ENCODE measurements at places on chromosomes 4 and X.

DNA sequence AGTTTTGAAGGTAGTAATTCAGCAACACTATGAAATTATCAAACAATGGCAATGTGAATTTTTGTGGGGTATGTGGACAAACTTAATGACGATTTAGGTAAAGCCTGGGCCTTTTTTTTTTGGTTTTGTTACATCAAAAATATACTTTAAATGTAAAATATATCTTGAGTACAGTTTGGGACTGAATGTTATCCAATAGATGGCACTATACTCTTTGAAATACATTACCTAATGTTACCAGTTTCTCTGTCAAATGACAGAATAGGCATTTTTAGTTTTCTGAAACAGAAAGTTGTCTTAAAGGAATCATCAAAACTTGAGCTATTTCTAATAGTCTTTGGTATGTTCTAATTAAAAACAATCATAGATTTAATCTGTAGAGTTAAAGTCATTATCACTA is 1651.9 kb downstream of the C4orf33 start:
- DNase-seq: no peak

- DNase-seq: no peak
Measured at GRCh38 chr4:52376132-52376704, 282.9 kb downstream of the USP46 start.

- DNase-seq: no peak
Measured at GRCh38 chr4:74534121-74534520, 89.2 kb downstream of the AREG start.

DNA sequence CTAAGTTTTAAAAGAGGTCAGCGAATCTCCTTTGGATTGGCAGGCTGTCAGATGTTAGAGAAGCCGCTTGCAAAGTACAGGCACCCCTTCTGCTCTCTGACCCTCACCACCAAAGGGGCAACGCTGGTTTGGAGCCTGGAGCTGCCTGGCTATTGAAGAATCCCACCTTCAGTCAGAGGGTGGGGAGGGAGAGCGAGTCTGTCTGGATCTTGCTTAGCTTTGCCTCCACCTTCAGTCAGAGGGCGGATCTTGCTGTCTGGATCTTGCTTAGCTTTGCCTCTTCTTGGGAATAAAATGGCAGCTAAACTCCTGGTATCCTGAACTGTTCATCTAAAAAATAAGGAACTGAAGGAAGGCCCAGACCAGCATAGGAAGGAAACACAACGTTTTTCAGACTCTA is 7.3 kb downstream of the CCDC110 start:
- no peak for DNase-seq

DNA sequence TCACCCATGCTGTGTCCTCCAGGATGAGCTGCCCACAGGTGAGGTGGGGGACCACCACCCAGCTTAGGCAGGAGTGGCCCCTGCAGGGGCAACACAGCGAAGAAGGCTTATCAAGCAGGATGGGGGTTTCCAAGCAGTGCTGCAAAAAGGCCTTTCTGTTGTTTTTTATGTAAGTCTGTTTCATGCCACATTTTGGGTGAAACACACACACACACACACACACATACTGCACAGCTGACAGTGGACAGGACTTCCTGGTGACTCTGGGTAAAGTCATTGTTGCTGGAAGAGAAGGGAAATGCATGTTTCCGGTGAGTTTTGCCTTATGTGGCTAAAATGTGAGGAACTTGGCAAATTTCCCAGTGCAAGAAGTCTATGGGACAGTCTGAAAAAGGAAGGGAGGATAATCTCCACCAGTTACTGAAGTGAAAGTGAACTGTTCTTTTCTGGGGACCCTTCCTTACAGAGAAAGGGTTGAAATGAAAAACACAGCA is 119.2 kb downstream of the IRF2 start:
- DNase-seq: no peak

- DNase-seq: no peak
Measured at GRCh38 chr4:101122019-101122418, 225.3 kb downstream of the PPP3CA start.

GRCh38 chr4:54585321-54586000 is 72.3 kb upstream of the KIT start:
- no peak for DNase-seq

DNA sequence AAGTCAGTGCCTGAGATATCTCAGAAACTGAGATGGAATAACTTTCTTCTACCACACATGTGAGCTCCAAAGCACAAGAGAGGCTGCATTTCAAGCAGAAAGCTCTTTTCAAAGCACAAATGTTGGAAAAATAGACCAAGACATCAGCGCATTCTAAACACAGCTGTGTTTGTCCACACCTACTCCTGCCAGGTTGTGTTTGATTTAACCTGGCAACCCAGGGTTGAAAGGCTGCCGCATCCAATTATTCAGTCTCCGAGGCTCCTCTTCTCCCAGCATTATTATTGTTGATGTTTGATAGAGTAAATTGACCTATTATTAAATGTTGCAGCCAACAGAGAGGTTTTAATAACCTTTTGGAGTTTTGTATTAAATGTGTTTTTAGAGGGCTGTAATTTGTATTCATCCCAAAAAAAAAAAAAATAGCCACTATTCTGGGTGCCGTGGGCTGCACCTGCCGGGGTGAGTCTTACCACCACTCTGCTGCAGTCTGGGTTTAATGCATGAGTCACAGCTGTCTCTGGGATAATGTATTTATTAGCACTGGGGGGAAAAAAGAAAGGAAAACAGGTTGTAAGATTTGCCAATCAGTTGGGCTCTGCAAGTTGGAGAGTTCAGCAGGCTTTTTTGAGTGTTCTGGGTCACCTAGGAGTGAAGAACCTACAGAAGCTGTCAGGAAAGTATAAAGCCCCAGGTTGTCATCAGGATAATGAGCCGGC is 105.2 kb upstream of the NOCT start:
- no peak for DNase-seq

- DNase-seq: no peak
Measured at GRCh38 chrX:2332252-2332651, 168.5 kb downstream of the DHRSX start.

DNA sequence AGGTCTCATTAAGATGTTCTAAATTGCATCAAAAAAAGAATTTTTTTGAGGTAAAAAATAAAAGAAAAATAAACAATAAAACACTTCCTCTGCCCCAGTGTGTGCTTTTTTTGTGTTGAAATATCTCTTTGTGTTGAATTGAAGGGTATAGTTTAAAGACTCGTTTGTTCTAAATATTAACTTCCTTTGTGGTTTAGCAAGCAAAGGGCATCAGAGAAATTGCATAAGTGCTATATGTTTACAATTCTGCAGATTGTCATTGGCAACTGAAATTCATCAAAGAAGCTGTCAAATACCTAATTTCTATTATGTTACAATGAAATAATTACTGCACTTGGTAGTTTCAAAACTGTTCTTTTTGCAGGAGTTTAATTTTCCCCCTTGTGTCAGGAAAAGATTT is 260.5 kb downstream of the DKK2 start:
- DNase-seq: no peak

DNA sequence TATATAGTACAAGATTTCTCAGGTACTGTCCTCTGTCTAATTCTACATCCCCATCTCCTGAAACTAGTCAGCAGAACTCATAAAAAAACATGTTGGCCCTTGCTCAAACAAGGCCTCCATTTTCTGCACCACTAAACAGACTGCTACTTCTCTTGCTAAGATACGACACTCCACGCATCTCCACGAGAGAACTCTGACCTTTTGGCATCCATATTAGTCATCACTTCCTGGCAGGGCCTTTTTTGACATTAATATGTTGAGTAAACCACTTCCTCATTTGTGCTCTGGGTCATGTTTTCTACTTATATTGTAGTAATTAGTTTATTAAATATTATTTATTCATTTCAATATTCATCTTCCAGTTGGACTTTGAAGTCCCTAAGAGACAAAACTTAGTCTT is 65.6 kb downstream of the DCAF8L1 start:
- DNase-seq: no peak

- no peak for DNase-seq
Measured at GRCh38 chr4:48493452-48494100, 3.5 kb downstream of the ZAR1 start.

GRCh38 chr4:143288171-143288570 is 48.5 kb upstream of the GAB1 start:
- DNase-seq: no peak

- DNase-seq: no peak
Measured at GRCh38 chr4:96993560-96993959, 1149.7 kb downstream of the STPG2 start.

DNA sequence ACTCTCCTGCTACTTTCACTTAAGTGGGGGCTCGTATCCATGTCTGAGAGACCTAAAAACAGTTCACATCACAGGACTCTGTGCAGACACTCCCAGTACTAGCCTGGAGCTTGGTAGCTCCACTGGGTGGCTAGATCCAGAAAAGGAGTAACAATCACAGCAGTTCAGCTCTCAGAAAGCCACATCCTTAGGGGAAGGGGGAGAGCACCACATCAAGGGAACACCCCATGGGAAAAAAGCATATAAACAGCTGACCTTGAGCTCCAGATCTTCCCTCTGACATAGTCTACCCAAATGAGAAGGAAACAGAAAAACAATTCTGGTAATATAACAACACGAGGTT is 175.8 kb downstream of the FAM13A start:
- DNase-seq: no peak

GRCh38 chrX:36431819-36432218 is 512.3 kb downstream of the CFAP47 start:
- no peak for DNase-seq

DNA sequence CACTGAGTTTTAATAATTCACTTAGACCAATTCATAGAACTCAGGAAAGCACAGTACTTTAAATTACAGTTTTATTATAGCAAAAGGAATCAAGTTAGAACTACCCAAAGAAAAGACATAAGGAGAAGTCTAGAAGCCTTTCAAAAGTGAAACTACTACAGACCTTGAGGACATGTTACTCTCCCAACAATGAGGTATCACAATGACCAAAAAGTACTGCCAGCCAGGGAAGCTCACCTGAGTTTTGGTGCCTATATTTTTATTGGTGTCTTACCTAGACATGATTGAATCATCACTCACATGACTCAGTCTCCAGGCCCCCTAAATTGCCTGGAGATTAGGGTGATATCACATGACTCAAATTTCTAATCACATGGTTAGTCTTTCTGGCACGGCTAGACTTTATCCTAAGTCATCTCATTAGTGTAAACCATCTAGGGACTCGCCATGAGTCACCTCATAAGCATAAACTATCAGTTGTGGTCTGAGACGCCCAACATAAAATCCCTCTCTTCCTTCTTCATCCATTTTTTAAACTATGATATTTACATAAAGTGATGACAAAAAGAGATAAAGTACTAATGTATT is 372.3 kb downstream of the TMA16 start:
- no peak for DNase-seq

DNA sequence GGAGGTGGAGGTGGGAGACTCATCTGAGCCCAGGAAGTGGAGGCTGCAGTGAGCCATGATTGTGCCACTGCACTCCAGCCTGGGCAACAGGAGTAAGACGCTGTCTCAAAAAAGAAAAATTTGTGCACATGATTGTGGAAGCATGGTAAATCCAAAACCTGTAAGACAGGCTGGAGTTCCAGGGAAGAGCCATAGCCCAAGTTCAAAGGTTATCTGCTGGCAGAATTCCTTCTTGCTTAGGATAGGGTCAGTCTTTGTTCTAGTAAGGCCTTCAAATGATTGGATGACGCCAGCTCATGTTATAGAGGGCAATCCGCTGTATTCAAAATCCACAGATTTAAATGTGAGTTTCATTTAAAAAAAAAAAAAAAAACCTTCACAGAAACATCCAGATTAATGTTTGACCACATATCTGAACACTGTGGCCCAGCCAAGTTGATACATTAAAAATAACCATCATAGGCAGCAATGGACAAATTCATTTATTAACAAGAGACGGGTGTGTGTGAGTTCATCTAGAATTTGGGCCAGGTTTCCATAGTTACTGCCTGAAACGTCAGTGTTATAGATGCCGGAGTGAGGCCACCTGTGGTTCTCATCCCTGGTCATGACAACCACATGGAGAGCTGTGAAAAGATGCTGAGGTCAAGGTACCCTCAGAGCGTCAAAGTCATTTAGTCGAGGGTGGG is 35.2 kb upstream of the SLC2A9 start:
- no peak for DNase-seq

- no peak for DNase-seq
Measured at GRCh38 chr4:109655396-109655795, 47.8 kb downstream of the CASP6 start.

GRCh38 chr4:14787894-14788293 is 214.4 kb upstream of the CPEB2 start:
- DNase-seq: no peak

DNA sequence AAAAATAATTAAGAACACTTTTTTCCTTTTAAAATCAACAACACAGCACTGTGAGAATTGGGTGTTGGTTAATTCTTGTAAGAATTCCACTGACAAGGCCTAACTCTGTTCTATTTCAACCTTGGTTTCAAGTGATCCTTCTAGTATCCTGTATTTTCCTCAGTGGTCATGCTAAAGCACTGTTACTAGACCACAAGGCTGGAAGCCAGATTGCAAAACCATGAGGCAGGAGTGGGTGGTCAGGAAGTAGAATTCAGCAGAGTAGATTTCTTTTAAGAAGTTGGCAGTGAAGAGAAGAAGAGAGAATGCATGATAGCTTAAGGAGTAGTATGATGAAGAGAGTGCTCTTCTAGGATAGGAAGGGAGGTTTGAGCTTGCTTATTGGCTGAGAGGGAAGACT is 71.6 kb upstream of the LEF1 start:
- no peak for DNase-seq

DNA sequence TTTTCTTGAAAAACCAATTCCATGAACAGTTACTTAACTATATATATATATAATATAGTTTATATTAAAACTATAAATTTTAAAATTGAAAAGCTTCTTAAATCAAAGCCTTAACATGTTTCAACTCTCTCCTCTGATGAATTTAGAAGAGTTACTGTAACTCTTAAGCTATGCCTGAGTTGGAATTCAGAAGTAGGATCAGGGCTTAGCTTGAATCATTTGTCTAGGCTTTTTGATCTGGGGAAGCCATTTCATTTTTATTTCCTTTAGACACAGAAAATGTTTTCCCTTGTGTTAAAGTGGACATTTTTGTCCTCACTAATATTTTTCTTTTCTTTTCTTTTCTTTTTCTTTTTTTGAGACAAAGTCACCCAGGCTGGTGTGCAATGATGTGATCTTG is 40.4 kb upstream of the PDLIM5 start:
- no peak for DNase-seq

- no peak for DNase-seq
Measured at GRCh38 chr4:33924239-33924638, 2320.1 kb downstream of the ARAP2 start.

DNA sequence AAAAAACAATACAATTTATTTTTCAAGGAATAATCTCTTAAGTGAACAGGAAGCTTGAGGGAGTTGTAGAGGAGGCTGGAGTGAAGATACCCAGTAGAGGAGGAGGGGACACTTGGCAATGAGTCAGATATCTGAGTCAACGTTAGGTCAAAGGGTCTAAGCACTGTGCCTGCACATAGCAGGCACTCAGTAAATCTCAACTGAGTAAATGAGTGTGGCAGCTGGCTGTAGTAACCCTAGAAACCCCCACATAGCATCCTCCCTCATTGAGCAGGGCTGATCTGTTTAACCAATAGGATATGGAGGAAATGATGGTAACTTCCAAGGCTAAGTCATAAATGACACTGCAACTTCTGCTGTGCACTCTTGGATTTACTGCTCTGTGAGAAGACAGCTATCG is 186.0 kb upstream of the FAM241A start:
- DNase-seq: no peak
